Stimulated activated CD4-positive, alpha-beta T cell treated with anti-CD3 and anti-CD28 coated beads, Interleukin-1b, Interleukin-23, amount 100 ng/mL, for 1 hour (primary cell): ENCODE measurements at places on chromosomes 3 and 15.

- DNase-seq = no peak
These were observed 42.0 kb downstream of the IFT57 start for GRCh38 chr3:108180194-108180593.

DNA sequence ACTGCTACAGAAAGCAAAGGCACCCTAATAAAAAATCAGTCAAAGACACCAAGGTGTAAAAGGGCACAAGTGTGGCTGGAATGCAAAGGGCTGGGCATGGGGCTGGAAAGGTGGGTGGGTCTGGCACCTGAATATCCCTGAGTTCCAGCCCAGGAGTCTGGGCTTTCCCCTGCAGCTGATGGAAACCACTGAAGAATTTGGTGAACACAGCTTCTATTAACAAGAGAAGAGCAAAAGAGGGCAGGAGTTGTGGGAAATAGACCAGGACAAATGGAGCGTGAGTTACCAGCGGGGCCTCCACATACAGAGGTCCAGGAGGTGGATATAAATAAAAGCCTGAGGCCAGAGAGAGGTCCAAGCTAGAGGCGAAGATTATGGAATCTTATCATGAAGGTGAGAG is 45.1 kb upstream of the TPM1 start:
- no peak for DNase-seq

- DNase-seq = no peak
These were observed 38.8 kb downstream of the TNK2 start for GRCh38 chr3:195869413-195870001.

DNA sequence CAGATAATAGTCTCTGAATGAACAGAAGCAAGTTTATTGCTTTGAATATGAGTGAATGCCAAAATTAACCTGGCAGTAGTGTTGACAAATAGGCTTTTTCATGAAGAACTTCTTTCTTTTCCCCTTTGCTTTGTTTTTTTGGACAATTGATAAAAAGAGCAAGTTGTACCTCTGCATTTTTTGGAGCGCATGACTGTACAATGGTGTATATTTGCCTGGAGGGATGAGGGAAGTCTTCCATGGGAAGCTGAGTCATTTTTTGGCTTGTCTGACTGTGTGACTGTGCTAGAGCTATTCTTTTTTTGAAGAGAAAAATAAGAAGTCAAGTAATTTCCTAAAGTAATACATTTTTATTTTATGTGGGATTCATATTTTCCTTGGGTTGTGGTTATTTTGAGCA is 186.9 kb downstream of the KLHL25 start:
- no peak for DNase-seq

DNA sequence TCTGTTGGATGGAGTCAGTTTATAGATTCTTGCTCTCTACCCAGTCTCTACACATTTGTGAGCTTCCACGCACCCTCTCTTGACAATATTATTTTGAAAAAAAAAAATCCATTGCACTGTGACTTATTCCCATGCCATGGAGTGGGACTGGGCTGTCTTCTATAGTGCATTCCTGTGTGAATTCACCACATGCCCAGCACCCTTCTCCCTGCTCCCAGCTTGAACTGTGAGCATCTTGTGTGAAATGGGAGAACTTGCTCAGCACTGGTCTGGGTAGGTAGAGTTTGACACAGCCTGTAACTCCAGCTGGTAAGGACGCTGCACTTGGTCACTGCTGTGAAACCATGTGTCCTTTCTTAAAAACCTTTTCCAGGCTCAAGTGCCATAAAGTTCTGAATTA is 91.9 kb downstream of the ARNT2 start:
- DNase-seq = no peak

GRCh38 chr3:195768831-195769303 is 42.9 kb downstream of the MUC4 start:
- no peak for DNase-seq

DNA sequence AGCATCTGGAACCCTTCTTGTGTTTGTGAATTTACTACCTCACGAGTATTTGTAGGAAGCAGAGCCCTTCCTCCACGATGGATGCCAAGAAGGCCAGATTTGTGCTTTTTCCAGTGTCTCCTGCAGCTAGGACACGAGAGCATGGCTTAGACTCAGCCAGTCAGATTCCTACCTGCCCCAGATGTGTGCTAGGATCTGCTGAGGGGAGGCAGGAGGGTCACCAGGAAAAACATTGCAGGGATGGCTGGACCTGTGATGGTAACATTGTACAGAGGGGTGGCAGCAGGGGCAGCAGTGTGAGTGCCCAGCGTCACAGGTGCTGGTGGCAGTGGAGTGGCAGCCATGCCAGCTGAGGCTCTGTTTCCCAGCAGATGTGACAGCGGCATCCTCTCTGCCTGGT is 285.3 kb downstream of the FAM43A start:
- no peak for DNase-seq

DNA sequence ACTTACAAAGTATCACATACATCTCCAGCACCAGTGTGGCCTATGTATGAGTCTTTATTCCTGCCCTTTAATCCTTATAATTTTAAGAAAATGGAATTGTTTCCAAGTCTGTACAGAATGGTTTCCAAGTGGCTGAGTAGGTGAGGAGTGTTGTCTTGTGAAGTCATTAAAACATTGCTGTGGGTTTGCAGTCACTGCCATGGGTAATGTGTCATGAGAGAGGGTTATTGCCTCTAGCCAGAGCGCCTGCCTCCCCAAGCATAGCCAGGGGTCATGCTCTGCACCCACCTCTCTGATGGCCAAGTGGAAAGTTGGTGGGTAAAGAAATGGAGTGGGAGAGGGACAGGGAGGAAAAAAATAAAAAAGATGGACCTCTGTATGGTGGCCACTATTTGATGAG is 25.3 kb downstream of the TRAK1 start:
- DNase-seq = no peak

DNA sequence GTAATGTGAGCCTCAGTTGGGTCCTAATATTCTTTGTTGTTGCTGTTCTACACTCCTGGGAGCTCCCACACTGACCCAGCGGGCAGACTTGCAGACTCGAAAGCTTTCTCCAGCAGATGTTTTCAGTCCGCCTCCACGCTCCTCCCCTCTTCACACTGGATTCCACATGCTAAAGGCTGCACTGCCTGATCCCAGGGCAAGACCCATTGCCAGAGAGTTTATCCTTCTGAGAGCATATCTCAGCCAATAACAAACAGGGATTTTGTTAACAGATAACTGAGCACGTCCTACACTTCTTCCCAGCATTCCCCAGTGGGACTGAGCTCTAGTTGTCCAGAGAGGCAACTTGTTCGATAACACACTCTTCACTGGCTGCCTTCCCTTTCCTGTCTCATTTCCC is 8.0 kb upstream of the COL6A6 start:
- DNase-seq = no peak

- DNase-seq = no peak
These were observed 33.3 kb upstream of the MEIS2 start for GRCh38 chr15:37133602-37134001.

GRCh38 chr3:177190756-177191681 is 6.3 kb downstream of the TBL1XR1 start:
- no peak for DNase-seq

- DNase-seq = no peak
These were observed 22.8 kb downstream of the TTC14 start for GRCh38 chr3:180624714-180625113.

- no peak for DNase-seq
These were observed 58.8 kb downstream of the ADAM10 start for GRCh38 chr15:58690703-58691102.

GRCh38 chr3:169297214-169297613 is 366.3 kb downstream of the MECOM start:
- no peak for DNase-seq
